ENCODE measurements at places on chromosomes 1 and 21.

- no peak for DNase-seq
These were observed 16.4 kb downstream of the REG4 start for GRCh38 chr1:119794876-119795240.

- DNase-seq = no peak
These were observed 333.4 kb downstream of the CHRM3 start for GRCh38 chr1:239719642-239720258.

DNA sequence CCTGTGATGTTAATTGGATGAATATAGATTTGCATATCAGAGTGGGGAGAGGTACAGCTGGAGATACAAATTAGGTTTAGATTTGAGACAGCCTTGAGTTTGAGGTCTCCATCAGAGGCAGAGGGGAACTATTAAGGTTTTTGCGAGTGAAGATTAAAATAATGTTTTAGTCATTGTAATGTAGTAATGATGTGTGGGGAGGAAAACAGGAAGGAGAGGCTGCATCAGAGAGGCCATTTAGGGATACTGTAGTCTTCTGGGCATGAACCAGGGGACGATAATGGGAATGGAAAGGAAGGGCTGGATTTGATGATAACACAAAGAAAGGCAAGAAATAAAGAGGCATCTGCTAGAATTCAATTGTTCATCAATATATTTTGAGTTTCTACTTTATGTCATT lies 9.5 kb downstream of the CD84 start:
- no peak for DNase-seq

- no peak for DNase-seq
These were observed 29.3 kb downstream of the FOXO6 start for GRCh38 chr1:41390573-41390972.

GRCh38 chr1:187443939-187444338 lies 615.2 kb downstream of the PLA2G4A start:
- no peak for DNase-seq

DNA sequence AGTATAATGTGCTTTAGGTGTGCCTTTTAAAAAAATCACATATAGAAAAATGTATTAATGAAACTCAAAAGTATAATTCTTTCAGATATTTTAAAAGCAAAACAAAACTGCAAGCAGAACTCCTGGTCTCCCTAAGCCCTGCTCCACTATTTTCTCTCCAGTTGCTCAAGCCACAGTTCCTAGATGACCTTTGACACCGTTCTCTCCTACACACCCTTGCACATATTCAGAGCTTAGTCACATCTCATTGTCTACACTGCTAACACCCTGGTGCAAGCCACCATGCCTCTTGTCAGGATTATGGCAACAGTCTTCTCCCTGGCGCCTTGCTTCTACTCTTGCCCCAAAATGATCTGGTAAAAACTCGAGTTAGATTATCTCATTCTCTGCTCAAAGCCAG lies 50.2 kb upstream of the ROR1 start:
- no peak for DNase-seq

DNA sequence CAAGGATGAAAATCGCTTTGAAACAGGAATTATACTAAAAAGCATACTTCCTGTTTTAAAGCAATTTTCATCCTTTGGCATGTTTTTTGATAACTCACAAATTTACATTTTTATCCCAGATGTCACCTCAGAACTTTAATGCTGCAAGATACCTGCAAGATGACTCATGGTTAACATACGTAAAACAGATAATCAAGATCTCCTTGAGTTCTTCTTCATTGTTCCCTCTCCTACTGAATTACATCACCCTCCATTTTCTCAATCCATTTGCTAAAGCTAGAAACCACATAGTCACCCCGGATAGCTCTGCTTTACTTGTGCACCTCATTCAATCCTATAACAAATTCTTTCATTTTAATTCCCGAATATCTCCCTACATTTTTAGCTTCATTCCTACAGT lies 1114.2 kb downstream of the PLA2G4A start:
- DNase-seq = no peak
